Activated naive CD4-positive, alpha-beta T cell treated with anti-CD3 and anti-CD28 coated beads, Interleukin-2, amount 50 U/mL, for 16 hours (primary cell): ENCODE measurements at places on chromosomes 16 and 17.

- DNase-seq: no peak
These were observed 31.8 kb upstream of the MAF start for GRCh38 chr16:79632289-79632688.

DNA sequence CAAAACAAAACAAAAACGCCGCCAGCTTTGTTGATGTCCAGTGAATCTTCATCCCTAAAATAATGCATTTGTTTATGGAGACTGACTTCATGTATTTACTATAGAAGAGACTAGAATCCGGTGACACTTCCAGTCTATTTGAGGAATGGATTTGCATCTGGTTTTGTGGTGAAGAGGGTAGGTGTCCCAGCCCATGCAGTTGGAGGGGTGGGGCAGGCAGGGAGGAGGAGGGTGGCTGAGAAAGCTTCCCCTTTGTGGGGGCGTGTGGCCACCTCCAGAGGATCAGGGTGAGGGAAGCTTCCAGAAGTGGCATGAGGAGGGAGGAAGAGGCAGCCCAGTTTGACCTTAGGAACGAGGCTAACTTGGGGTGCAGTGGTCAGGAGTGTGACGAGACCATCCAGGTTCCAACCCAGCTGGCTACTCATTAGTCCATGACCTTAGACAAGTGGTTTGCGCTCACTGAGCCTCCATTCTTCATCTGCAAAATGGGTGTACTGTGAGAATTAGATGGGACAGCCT lies 69.5 kb downstream of the CMIP start:
- no peak for DNase-seq

DNA sequence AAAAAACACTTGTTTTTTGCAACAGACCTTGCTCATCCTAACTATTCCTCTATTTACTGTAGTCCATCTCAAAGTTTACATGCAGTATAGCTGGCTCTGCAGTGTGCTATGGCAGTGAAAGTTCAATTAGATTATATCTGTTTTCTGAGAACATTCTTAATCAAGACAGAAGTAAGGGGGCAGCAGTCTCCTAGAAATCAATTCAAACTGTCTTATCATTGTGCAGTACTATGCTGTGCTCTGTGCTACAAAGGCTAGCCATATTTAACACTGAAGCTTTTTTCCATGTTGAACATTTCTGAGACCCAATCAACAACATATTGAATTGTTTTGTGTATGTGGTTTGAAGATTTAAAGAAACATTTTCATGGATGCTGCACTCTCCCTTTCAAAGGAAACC lies 11.4 kb downstream of the NETO2 start:
- DNase-seq: no peak

DNA sequence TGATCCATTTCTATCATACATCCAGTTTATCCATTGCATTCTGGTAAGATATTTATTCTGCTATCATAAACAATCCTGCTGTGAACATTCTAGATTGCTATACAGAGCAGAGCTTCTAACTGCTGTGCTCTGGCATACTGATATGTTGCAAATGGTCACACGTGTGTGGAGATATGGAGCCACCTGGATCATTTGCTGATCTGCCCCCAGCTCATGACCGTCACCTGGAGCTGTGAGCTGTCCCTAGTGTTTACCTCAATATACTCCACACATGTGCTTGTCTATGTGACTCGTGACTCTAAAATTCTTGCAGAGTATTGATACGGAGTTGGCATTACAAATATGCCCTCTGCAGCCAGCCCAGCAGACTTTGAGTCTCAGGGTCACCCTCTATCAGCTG lies 164.5 kb upstream of the ZFHX3 start:
- no peak for DNase-seq

GRCh38 chr16:81397058-81397878 lies 47.3 kb upstream of the CMIP start:
- DNase-seq: no peak

DNA sequence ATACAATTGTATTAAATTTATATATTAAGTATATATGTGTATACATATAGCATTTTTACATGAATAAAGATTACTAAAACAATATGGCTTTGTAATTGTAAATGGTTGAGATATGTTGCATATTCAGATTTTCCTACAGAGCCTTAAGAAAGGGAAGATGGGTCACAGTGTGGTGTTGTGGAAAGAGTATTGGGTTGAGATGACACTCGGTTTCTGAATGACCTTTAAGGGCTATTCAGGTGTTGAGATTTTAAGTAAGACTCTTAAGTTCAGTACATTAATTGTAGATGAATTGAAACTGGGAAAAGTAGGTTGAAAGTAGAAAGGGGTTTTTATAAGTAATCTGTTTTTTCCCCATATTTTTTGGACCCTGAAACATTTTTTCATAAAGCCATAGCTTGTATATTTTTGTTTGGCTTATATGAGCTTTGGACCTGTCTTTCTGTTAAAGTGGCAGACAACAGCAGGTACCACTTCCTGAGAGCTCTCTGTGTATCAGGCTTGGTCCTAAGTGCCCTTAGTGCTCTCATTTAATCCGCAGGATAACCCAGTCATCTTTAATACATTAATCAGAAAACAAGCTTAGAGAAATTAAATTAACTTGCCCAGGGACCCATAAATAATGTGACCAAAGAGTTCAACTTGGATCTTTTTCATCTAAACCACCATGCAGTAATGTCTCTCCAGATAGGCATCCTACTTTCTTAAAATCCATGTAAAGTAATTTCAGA lies 48.5 kb upstream of the MRC2 start:
- no peak for DNase-seq

GRCh38 chr16:10561425-10561824 lies 19.0 kb downstream of the EMP2 start:
- DNase-seq: no peak

DNA sequence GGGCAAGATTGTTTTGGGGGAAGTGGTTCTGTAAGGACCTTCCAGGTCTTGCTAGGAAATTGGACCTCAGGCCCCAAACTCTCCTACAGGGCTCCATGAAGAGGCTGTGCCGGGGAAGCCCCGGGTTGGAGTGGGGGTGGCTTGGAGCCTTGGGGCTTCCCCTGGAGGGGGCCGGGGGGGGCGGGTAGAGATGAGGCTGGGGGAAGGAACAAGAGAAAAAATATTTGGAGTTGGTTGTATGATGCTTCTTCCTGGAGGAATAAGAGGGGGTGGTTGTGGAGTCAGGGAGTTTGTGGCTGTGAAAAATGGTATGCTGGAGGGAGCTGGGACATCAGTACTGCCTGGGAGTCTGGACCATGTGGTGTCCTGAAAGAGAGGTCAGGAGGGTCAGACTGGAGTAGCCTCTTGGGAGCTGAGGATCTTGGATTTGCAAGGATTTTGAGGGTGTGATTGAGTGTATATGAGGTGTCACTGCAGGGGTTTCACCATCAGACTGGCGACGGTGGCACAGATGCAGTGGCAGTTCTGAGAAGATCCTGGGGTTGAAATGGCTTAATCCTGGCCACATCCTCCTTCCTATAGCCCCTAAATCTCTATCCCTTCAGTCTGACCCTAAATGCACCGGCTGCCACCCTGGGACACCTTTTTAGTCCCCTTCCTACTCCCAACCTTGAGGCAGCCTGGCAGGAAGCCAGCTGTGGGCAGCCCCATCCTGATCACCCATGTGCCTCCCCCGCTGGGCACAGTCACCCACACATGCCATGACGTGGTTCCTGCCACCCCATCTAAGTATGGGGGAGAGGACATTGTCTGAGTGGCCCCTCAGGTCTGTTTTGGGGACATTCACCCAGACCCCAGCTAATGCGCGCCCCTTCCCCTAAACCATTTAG lies 10.9 kb downstream of the RARA start:
- DNase-seq: peak; percentile 67

DNA sequence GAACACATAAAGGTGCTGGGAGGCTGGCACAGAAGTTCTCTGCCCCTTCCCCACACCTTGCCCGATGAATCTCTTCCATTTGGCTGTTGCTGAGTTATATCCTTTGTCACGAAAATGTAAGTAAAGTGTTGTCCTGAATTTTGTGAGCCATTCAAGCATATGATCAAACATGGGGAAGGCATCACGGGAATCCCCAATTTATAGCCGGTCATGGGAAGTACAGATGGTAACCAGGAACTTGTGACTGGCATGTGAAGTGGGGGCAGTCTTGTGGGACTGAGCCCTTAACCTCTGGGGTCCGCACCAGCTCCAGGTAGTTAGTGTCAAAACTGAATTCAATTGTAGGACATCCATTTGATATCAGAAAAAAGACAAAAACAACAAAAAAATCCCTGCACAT lies 13.2 kb downstream of the TOM1L2 start:
- DNase-seq: no peak

GRCh38 chr16:2973093-2973492 lies 3.9 kb downstream of the PAQR4 start:
- no peak for DNase-seq

DNA sequence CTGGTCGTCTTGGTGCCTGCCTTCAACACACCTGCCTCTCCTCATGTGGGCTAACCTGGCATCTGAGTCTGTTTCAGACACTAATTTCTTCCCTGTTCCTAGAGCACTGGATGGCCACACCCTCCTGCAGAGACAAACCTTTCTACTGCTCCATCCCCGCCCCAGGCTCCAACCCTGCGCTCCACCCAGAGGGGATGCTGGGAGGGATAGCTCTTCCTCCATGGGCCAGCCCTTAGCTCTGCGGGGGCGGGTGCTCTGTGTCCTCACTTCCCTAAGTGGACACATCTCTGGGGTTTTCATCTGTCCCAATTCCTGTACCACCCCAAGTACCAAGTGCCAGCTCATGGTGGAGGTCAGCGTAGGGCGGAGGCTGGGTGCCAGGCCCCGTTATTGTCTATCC lies 11.0 kb upstream of the CRISPLD2 start:
- DNase-seq: no peak

DNA sequence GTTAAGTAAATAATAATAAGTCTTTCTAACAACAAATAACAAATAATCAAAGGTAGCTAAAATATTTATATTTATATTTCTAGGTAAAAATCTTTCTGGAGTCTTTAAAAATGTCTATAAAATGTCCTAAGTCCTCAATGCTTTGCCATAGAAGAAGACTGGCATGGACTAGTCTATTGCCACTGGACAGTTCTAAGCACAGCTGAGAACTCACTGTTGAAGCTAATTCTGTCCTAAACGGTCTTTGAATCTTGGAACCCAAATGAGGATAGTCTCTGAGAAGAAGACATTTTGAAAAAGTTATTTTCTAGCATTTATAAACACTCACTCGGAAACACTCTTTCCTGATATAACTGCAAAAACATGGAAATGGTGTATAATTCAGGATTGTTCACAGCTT lies 539 bp downstream of the MYH8 start:
- no peak for DNase-seq

DNA sequence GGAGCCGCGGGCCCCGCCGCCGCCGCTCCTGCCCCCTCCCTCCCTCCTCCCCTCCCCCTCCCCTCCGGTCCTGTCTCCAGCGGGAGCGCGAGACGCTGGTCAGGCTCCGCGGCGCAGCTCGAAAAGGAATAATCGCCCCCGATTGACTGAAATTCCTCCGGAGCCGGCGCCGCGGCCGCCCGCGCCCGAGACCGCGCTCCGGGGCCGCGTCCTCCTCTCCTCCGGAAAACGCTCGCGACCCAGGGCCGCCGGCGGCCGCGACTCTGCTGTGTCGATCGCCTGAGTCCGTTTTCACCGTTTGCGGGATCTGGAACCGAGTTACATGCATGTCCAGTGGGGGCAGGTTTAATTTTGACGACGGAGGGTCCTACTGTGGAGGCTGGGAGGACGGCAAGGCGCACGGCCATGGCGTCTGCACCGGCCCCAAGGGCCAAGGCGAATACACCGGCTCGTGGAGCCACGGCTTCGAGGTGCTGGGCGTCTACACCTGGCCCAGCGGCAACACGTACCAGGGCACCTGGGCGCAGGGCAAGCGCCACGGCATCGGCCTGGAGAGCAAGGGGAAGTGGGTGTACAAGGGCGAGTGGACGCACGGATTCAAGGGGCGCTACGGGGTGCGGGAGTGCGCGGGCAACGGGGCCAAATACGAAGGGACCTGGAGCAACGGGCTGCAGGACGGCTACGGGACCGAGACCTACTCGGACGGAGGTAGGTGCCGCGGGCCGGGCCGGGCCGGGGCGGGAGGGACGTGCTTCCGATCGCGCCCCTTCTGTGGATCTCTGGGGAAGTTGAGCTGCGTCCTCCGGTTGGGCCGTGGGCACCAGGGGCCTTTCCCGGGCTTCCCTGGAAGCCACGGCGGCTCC lies 744 bp downstream of the JPH3 start:
- DNase-seq: no peak

GRCh38 chr17:78375401-78376151 lies 2.9 kb upstream of the PGS1 start:
- no peak for DNase-seq

DNA sequence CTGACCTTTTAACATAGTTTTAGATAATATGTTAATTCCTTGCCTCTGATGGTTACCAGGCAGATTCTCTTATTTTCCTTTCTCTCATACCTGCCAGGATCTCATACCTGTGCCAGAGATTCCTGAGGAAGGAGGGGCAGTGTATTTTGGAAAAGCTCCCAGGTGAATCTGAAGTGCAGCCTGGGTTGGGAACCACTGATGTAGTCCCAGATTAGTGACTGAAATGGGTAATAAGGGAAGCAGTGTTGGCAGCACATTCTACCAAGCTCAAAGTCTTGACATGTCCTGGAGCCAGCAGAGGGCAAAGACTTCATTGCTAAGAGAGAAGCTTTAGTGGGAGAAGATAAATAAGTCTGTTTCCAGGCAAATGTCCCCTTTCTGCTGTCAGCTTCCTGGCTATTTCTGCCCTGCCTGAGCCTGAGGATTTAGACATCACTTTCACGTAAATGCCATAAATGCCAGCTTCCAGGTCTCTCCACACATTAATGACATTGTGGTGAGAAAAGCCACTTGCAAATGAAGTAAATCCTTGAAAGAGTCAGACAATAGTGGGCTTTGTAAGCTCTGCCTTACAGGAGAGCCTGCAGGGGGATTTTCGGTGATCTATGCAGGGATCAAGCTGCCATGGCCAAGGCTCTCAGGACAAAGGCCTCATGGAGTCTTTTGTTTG lies 40.9 kb upstream of the C16orf78 start:
- no peak for DNase-seq

- no peak for DNase-seq
These were observed 16.4 kb downstream of the GAA start for GRCh38 chr17:80117491-80118401.

GRCh38 chr16:76444832-76445231 lies 167.6 kb downstream of the CNTNAP4 start:
- no peak for DNase-seq

DNA sequence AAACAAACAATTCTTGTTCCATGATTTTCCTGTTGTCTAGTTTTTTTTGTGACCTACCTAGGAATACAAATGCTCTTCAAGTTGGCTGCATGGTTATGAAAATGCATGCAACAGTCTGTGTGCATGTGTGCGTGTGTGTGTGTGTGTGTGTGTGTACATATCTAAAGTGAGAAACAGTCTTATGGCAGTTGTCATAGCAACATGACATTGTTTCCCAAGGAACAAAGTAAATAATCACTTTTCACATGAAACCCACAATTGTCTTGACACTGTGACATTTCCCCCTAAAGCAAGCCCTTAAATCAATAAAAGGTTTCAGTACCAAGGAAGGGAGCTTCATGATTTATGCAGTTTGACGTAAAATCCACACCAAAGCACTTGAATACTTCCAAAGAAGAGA lies 758.4 kb downstream of the CDH8 start:
- DNase-seq: no peak
